GM18507 (cell line): ENCODE measurements at places on chromosomes 16 and 17.

DNA sequence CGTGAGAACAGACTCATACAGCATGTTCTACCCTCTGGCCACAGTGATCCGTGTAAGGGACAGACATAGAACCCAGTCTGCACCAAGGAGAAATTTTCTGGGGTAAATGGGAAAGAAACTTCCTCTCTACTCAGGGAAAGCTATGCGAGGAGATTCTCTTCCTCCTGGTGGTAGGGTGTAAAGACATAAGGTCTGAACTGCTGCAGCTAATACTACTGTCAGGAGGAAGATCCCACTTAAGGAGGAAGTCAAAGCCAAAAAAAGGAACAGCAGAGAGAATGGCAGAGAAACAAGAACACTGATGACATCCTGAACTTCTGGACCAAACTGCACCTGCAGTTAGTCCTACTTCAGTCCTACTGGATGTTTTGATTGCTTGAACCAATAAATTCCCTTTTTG lies 7.1 kb upstream of the TM4SF5 start:
- DNase-seq, result no peak

DNA sequence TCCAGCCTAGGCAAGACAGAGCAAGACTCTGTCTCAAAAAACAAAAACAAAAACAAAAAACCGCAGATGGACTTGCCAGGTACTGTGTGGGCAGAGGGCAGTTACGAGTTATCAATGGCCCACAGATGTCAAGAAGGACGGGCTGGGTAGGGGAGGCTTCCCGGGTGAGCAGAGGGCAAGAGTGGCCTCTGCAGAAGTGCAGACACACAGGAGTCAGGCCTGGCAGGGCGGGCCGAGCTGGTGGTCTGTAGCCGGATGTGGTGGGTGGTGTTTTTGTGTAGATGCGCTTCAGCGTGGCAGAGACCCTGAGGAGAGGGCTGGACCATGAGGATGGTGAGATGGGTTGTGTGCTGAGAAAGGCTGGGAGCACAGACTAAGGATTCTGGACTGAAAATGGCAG lies 44.9 kb upstream of the KDM6B start:
- DNase-seq, result no peak

DNA sequence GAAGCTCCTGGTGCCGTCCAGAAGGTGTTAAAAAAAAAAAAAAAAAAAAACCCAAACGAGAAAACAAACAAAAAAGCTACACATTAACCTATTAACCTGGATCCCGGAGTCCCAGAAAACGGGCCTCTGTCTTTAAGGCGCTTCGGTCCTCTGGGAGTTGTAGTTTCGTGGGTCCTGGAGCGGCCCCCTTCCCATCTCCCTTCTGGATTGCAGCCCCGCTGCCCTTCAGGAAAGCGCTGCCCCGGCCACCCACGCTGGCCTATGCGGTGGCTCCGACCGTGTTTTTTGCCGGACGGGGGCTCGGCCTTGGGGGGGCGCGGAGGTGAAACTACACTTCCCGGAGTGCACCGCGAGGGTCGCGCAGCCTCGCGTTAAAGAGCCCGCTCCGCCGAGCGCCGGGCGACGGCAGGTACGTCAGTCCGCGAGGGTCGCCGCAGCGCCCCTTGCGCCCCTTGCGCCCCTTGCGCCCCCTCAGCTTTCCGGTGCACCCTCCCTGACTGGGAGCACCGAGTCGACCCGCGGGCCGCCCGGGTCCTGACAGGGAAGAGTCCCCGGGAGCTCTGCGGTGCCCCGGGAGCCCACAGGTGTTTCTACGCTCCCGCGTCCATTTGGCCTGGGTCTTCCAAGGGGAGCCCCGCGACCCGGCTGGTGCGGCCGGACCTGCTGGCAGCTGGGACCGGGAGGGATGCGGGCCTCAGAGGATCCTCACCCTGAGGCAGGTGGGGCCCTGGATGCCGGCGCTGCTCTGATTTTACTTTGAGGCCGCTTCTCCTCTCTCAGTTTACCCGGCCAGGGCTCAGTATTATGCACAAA lies at the start of gene FCSK:
FCSK (plus strand) TSS at position 374 of the 813 bp plus-strand sequence. CDS start 8,596 bp downstream, outside the sequence.
- peak; percentile 71 for DNase-seq

- DNase-seq, result no peak
Measured at GRCh38 chr16:1308036-1308976, 1.1 kb upstream of the UBE2I start.

DNA sequence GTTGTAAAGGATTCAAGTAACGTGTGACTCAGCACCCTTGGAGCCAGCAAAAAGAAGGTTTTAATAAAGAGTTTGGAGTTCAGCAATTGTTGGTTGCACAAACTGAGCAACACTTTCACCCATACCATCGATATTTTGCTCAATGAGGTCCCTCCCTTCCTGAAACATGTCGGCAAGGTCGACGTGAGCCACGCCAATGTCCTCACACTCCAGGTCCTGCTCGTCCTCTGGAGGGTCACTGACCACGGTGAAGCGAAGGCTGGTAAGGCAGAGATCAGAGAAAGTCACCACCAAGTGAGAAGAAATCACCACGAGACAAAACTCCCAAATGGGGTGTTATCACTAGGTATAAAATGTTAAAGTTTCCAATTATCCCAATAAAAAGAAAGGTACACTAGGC lies 98.3 kb downstream of the RPGRIP1L start:
- no peak for DNase-seq

- DNase-seq, result no peak
Measured at GRCh38 chr17:17314501-17315071, 11.4 kb downstream of the NT5M start.

DNA sequence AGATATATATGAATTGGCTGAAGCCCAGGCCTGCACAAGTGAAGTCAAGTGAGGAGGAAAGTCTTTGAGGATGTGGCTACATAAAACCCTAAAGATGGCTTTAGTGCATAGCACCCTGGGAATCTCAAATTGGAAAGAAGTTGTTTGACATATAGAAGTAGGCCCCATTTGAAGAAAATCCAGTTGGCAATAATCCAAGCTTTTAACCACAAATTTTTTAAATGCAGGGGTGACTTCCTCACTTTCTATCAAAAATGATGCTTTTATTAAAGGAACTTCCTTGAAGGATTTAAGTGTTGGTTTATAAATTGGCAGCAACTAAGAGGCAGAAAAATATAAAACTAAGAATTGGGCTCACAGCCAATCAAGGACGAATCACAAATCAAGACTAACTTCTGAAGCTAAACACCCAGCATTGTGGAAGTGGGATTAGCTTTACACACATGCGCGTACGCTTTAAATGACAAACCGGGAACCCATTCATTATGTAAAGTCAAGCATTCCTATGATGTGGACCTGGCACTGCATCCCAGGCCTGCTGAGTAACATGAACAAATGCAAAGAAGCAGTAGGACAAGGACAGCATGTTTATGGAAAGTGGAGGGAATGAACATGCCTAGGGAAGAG lies 63.3 kb downstream of the NOG start:
- DNase-seq, result no peak

- no peak for DNase-seq
Measured at GRCh38 chr17:47604598-47604927, 45.2 kb upstream of the KPNB1 start.

DNA sequence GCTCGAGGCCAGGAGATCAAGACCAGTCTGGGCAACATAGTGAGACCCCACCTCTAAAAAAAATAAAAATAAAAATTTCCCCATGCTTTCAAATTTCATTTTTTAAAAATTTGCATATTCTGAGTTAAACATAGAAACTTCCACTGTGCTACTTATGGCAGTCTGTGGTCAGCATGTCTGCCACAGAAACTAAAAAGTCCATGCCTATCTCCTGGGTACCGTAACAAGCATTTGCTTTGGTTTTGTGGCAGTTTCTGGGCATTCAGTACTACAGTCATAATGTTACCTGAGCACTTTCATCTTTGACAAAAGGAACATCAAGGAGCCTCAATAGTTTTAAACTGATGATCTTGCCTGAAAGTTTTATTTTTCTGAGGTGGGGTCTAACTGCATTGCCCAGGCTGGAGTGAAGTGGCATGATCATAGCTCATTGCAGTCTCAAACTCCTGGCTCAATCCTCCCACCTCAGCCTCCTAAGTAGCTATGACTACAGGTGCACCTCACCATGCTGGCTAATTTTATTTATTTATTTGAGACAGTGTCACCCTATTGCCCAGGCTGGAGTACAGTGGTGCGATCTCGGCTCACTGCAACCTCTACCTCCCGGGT lies 13.2 kb upstream of the ITGA2B start:
- DNase-seq, result no peak

GRCh38 chr17:67223924-67224323 lies 21.1 kb downstream of the HELZ start:
- no peak for DNase-seq

- no peak for DNase-seq
Measured at GRCh38 chr16:12403746-12404658, 399.7 kb downstream of the CPPED1 start.

GRCh38 chr16:24685539-24686432 lies 43.7 kb upstream of the TNRC6A start:
- DNase-seq, result no peak

DNA sequence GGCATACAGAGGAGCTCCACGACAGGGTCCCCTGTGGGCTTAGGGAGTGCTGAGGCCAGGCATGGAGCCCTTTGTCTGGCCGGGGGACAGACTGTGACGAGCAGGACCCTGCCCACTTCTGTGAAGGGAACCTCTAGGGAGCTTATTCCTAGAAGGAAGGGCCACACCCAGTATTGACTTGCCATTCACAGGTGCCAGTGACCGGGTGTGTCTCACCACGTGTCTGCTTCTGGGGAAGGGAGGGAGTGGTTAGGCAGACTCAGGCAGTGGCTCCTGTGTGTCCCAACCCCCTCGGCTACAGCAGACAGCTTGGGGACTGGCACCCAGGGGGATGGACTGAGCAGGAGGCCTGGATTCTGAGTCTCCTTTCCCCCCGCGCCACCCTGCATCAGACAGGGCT lies 57.2 kb downstream of the SOCS1 start:
- DNase-seq, result no peak

DNA sequence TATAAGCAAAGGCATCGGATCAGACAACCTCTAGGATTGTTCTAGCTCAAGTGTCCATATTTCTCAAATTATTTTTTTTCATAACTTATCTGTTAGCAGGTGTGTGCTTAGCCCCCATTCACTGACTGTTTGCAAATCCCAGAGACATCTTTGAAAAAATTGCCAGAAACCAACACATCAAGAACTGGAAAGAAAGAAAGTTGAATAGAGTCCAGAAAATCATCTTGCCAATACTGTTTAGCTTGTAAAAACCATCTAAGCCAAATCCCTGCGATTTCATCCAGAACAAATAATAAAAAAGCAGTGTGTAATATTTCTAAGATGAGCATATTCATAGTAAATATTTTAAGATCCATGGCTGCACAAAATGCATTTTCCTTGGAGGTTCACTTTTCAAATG lies 64.5 kb downstream of the WSCD1 start:
- no peak for DNase-seq

DNA sequence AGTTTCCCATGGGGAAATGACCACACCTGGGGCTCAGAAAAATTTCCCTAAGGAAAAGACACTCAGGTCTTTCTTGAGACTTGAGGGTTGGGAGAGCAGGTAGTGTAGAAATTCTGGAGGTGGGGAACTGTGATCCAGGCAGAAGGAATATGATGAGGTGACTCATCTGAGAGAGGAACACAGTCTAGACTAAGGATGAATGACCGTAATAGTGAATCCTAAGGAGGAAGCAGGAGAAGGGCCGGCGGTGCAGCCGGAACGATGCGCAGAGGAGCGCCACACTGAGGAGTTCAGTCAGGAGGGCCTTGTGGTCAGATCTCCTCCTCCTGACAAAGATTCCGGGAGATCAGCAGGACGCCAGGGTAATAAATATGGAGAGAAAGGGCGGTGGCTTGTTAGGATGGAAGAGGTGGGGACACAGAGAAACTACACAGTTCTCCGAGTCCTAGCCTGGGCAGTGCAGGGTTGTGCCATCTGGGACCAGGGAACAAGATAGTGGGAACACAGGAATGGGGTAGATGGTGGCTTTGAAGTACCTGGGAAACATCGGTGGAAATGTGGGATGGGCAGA lies 135.6 kb downstream of the PARN start:
- no peak for DNase-seq

- DNase-seq, result peak; percentile 57
Measured at GRCh38 chr17:7552621-7553051, 3.8 kb downstream of the TNFSF12 start.

- no peak for DNase-seq
Measured at GRCh38 chr16:17474572-17474971, 3.8 kb upstream of the XYLT1 start.

GRCh38 chr17:497241-498034 lies 144.8 kb upstream of the RPH3AL start:
- DNase-seq, result no peak
